CD4-positive, alpha-beta T cell (primary cell): ENCODE measurements at places on chromosomes 7 and 10.

- DNase-seq = no peak
These were observed 683.7 kb downstream of the LRMDA start for GRCh38 chr10:76115131-76115470.

DNA sequence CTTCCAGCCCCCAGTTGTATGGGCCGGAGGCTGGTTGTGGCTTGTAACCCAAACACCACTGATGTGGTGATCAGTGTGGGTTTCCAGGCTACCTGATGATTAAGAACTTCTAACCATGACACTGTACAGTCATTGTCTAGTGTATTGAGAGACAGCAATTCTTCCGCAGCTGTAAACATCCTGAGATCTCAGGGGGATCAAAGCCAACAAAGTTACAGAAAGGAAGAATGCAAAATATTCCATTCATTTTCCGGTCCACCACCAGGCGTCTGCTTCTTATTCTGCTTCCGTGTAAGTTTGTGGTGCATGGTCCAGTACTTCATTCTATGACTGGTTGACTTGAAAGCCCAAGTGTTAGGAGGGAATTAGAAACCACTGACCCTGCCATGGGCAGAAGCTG, 10.3 kb upstream of the GLI3 start:
- no peak for DNase-seq

DNA sequence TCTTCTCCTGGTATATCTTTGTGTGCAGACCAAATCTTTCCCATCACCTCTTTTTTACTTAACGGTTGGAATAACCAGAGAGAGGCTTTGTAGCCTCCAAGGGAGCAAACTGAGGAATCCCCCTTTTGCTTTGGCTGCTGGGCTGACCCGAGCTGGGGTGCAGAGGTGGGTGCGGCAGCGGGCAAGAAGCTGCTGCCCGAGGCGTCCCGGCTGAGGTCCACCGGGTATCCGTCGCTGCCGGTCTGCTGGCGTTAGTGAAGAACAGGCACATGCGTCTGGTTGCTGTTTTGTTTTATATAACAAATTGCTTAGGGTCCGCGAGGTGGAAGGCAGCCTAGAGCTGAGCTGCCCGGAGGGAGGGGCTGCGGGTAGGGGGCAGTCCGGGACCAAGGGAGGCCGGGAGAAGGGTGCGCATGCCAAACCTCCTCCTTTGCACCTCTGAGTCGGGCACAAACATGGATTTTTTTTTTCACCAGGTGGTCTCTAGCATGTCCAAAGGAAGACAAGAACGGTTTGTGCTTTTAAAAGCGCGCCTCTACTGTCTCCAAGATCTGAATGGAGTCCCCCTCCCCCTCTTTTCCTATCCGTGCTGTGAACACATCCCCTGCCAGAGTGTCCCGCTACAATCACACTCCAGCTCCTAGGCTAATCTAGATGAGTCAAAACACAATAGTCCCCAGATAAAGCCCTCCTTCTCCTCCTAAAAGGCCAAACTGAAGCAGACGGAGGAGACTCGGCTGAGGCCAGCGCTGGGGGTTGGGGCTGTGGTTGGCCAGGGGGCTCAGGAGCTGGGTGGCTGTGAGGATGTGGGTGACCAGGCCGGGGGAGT, 6.8 kb upstream of the GATA3 start:
- no peak for DNase-seq

DNA sequence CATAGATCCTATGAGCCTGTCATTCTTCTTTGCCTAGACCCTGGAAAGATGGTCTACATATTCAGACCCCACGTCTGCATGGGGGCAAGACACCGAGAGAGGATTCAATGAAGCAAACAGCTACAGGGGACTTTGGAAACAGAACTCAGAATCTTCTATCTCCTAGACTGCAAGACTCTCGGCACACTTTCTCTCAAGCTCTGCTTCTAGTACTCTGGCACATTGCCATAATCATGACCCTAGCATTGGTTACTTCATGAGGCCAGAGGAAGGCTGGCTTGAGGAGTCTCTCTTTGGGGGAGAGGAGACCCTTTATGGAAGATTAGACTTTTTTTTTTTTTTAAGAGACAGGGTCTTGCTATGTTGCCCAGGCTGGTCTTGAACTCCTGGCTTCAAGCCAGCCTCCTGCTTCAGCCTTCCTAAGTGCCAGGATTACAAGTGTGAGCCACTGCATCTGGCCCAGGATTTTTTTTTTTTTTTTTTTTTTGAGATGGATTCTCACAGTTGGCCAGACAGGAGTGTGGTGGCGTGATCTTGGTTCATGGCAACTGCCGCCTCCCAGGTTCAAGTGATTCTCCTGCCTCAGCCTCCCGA, 20.7 kb downstream of the CCDC3 start:
- no peak for DNase-seq

DNA sequence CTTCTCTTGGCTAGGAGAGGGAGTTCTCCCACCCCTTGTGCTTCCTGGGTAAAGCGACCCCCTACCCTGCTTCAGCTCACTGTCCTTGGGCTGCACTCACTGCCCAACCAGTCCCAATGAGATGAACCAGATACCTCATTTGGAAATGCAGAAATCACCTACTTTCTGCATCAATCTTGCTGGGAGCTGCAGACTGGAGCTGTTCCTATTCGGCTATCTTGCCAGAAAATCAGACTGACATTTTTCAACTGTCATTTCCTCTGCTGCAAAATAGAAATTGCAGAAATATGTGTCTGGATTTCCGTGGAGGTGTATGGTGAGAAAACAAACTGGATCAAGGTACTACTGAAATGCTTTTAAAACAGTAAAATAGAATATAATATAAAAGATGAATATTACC, 43.0 kb upstream of the CYP2C18 start:
- DNase-seq = no peak

- DNase-seq = no peak
These were observed 143.2 kb downstream of the GRK5 start for GRCh38 chr10:119350502-119351097.

DNA sequence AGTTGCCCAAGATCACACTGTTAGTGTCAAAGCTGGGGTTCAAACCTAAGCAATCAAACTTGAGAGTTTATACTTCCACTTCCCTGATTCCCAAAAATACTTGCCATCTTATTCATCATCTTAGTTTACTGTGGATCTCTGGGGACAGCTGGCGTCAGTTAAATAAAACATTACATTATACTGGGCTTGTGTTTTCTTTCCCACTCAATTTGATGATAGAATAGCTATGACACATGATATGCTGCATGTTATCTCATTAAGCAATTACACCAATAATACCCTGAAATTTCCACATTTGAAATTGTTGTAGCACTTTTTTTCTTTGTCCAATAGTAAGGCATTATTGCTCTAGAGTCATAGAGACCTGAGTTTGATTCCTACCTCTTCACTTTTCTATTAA, 62.9 kb upstream of the MXI1 start:
- DNase-seq = no peak

GRCh38 chr10:95552679-95553342, 8.4 kb downstream of the SORBS1 start:
- DNase-seq = no peak

DNA sequence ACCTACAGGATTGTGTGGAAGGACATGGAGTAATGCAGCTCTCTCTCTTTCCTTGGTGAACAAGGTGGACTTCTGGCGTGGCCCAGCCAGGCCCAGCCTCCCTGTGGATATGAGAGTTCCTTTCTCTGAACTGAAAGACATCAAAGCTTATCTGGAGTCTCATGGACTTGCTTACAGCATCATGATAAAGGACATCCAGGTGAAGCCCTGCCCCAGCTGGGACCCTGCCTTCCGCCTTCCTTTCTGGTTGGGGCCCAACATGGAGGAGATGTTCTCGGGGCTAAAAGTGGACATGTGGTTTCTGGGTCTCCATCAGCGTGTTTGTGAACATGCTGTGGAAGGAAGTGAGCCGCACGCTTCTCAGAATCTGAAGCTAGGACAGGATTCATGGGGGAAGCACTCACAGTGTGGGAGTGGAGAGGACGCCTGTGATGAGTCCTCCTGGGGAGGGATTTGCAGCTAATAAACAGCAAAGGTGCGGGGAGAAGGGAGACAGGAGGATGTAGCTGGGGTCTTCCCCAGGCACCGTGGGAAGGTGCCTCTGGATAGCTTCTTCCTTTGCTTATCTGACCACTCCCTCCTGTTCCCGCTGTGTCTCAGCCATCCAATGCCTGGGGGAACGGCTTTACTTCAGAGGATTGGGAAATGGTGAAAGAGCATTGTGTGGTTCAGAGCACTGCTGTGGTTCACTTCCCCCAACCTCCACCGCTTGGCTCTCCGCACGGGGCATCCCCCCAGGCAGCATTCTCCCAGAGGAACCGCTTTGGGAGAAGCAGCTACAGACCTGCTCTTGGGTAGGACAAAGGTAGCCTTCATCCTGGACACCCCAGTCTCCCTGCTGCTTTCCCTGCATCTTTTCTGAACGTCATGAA, 5.5 kb downstream of the CPA5 start:
- no peak for DNase-seq

DNA sequence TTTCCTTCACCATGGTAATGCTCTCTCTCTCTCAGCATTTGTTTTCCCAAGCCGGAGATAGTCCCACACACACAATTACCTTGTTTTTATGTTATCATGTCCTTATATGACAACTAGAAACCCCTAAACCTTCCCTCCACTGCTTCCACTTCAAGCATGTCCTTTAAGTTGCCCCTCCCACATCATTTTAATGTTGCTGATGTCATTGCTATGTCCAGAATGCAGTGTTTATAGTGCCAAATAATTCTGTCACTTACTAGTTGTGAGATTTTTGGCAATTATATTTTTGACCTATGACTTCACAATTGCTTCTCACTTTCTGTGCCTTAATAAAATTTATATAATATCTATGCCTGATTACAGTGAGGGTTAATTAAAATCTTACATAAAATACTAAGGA, 645.9 kb downstream of the XPNPEP1 start:
- DNase-seq = no peak

DNA sequence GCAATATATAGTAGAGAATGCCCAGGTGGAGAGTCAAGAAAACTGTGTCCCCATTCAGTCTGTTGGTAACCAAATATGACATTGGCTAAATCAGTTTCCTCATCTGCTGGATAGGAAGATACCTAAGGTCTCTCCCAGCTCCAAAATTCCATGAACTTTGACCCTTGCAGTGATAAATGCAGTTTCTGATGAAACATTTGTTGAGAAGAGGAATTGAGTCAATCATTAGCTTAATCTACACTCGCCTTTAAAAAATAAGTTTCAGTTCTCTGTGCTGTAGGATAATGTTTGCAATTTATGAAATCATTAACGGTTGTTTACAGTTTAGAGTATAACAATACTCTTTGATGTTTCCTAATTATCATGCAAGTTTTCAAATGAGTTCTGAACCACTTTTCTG, 38.0 kb upstream of the SLC25A13 start:
- DNase-seq = no peak

DNA sequence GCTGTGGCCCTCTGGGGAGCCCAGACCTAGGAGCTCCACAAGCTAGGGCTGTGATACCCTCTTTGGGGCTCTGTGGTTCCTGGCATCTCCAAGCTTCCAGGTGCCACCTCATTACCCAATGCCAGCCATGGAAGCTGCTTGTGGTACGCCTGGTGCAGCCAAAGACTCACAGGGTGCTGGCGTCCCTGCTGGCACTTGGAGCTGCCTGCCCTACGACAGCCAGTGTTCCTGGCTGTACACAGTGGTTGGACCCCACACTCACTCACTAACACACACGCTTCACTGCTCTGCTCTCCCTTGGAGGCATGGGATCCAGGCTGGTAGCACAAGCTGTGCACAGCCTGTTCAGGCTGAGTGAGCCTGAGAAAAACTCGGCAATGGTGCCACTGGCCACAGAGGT, 894.1 kb upstream of the PHF14 start:
- no peak for DNase-seq

- no peak for DNase-seq
These were observed 28.6 kb downstream of the TNS3 start for GRCh38 chr7:47553309-47553708.

DNA sequence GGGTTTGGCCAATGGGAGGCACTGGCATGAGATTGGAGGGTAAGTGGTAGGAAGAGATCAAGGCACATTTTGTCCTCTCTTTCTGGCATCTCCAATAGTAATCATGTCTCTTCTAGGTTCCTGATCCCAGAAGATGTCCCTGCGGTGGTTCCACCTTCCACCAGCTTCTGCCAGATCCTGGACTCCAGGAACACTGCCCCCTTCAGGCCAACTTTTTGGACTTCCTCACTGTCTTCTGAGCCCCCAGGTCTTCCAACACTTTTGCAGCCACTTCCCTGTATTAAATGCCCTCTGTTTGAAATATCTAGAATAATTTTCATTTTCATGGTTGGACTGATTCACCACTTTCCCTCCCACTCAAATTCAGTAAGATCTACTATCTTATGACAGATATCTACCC, 60.9 kb downstream of the BAMBI start:
- no peak for DNase-seq

DNA sequence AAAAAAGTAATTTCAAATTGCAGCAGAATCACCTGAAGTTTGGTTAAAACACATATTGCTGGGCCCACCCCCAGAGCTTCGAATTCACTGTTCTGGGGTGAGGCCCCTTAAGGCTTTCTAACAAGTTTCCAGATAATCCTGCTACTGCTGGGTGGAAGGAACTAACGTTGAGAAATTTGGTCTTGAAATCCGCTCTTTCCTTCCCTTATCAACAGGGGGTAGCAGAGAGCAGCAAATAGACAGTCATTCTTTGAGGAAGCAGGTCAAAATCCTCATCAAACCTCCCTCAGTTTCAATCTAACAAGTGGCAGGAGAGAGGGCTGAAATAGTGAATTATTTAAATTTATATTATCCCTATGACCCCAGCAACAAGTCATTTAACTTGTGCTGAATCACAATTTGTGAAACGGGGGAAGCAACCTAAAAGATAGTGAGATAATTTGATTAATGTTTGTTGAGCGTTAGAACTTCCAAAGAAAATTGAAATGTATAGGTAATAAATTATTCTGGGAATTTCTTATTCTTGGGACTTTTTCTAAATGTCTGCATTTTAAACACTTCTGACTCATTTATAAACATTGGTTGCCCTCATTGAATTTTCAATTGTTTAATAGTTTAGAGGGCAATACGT, 21.7 kb upstream of the MALSU1 start:
- no peak for DNase-seq

DNA sequence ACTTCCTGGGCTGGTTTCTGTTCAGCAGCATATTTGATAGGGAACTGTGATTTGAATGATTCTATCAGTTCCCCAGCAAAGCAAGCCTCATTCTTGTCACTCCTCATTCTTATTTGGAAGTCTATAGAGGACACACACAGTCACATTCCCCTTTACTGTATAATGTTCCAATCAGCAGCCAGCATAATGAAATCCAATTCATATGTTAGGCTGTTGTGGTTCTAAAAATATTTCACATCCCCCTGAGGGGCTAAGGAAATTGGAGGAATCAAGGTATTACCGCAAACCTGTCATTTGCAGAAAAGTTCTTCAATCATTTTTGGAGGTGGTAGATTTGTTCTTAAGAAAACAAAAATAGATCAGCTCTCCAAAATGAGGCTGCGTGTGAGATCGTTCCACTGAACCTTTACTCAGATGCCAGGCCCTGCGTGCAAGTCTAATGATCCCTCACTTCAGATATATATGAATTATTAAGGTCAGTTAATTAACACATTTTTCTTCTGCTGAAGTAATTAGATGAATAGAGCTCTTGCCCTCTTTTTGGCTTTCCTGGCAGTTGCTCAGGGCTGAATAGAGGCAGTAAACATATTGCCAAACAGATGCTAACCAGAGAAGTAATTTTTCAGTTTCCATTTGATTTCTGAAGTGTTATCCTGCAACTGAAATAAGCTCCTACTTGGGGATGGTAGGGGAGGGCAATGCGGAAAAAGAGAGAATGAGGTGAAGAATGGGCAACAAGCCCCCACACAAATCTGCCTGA, 31.8 kb downstream of the LSMEM1 start:
- DNase-seq = no peak
